ENCODE measurements at places on chromosomes 11 and 22.

- DNase-seq, result no peak
Observed at GRCh38 chr11:109062445-109062844, 359.5 kb upstream of the C11orf87 start.

- no peak for DNase-seq
Observed at GRCh38 chr11:2143799-2144543, 4.8 kb upstream of the IGF2 start.

DNA sequence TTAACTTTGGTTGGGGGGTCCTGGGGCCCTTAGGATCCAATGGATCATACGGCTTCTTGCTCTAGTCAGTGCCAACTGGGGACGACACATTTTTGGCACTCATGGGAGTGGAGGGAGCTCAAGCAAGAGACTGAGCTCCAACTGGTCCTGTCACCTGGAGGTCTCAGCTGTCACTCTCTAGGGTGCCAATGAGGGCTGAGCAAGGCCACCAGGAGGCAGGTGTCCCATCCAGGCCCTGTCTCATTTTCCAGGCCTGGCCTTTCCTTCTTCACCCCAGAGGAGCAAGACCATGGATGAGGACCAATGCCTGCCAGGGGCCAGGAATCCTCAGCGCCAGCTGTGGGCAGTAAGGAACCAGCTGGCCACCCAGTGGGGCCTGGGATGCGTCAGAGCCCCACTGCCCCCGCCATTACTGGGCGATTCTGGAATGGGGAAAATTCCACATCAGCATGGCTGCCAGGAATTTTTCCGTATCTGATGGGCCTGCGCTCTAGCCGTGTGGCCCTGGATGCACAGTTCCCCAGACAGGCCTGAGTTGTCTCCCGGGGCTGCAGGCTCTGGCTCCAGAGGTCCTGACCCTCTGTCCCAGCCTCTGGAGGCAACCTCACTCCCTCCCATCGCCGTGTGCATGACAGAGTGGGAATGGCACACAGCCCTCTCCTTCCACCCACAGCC lies 669 bp upstream of the GAL3ST1 start:
- DNase-seq, result no peak

DNA sequence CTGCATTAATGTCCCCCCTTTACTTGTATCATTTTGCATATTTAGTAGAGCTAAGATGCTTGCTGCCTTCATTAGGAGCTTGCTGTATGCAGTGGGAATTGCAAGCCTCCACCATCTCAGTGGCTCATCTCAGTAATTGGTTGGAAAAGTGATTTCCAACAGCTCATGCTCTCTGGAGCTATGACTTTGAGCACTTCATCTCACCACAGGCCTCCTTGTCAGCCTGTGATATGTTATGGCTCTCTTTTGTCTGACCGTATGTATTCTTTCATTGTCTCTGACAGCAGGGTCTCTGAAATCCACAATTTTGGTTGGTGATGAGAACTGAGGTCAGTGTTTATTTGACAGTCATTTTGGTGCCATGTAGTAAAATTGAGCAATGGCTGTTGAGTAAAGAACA lies 345.1 kb downstream of the FAT3 start:
- no peak for DNase-seq

DNA sequence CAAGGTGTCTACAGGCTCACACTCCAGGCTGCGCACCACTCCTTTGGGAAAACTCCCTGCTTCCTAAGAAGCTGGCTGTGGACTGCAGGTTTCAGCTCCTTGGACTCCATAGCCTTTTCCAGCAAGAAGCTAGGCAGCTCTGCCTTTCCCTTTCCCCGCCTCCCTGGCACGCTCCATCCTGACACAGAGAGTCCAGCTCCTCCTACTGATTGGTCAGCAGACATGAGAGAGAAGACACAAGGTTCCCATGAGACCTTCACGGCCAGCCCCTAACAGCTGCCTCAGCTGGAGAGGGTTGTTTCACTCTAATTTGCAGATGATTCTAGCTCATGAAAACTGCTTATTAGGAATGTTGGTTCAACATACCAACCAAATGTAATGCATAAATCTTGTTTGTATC lies 27.6 kb downstream of the TENM4 start:
- no peak for DNase-seq

DNA sequence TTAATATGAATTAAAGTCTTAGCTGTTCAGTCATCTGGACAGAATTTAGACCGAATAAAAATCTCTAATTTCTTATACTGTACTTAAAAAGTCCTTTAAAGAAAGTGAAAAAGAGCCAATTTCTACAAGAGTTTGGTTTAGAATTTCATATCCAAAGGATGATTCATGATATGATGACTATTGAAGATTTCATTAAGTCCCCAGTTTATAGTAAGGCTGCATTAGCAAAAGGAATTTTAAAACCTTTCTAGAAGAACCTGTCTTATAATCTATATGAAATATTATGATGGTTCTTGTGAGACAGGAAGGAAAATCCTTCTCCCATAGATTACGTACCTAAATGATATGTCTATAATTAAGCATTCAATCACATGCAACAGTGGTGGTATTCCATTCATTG lies 34.8 kb downstream of the TSG101 start:
- no peak for DNase-seq

DNA sequence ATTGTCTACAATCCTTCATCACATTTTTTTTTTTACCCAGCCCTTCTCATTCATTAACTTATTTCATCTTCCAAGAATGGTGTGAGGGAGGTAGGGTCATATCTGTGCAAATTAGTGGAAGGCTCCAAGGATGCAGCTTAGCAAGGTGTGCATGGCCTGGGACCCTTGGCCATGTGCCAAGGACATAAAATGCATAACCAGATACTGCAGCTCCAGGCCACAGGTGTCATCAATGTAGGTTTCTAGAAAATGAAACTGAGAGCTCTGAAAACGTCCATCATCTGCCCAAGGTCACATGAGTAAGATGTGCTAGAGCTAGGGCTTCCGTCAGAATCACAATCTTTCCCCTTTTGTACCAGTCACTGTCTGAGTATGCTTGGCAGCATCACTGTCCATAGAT lies 29.8 kb downstream of the ANKK1 start:
- no peak for DNase-seq

DNA sequence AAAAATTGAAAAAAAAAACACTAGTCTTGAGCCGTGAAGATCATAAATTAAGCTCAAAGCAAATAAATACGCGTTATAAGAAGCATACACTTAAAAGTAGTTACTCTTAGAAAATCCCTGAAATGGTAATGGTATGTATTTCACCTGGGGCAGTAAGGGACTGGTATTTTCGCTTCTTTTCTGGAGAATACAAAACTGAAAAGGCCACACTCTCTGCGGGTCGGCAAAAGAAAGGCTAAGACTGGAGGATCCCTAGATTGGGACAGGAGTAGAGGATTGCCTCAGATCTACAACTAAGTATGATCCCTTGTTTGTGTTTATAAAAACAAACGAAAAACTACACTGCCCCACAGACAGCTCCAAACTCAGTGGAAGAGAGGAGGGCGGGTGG lies 617 bp downstream of the TSG101 start:
- DNase-seq, result no peak

GRCh38 chr11:45368697-45369096 lies 82.6 kb upstream of the SYT13 start:
- no peak for DNase-seq

DNA sequence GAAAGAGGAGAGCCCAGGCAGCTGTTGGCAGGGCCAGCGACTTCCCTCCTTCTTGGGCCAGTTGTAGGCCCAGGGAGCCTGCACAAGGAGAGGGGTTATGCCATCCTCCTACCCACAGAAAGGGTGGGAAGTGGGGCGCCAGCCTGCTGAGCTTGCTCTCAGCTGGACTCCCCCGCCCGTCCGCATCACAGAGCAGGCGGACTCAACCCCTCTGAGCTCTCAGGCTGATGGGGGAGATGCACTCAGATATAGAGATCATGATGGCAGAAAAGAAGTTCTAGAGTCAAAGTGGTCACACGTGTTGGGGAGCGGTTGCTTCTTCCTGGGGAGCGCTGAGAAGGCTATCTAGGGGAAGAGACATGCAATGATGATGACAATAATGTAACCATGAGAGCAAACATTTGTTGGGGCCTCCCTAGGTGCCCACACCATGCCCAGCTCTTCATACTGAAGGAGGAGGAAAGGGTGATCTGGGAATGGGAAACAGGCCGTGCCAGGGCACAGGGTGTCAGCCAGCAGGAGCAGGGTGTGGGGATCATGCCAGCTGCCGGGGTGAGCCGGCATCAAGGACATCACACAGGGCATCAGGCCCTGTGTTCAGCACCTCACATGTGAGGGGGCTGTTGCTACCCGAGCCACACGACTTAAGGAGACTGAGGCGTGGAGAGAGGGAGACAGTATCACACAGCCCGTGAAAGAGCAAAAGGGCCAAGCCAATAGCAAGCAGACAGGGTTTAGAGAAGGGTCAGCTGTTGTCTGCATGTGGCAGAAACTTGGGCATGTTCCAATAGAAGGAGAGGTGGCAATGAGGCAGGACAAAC lies 7.7 kb downstream of the SLC35E4 start:
- no peak for DNase-seq

- no peak for DNase-seq
Observed at GRCh38 chr11:113876798-113877669, 1.7 kb upstream of the USP28 start.

DNA sequence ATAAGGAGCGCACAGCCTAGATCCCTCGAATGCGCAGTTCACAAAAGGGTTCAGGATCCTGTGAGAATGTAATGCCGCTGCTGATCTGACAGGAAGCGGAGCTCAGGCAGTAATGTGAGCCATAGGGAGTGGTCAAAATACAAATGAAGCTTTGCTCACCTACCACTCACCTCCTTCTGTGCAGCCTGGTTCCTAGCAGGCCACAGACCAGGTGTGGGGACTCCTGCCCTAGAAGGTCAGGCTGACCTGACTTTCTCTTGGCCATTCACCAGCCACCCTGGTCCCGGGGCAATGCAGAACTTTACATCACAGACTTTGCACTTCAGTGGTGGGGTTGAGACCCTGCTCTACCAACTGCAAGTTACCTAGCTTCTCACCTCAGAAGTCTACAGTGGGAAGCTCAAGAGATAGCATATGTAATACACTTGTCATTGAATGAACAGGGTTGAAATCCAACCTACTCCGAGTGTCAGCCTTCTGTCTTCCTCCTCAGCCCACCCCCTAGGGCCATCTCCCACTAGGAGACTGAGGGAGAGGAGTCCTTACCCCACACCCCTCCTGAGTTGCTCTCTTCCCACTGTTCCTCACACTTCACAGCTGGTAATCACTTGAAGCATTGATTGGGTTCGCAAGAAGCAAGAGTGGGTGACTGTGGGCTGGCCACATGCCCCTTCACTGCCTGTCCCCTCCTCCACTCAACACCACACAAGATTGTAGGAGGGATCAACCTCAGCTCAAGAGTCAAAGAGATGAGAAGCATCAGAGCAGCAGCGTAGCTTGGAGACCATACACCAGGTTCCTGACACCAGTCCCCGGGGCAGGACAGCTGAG lies 2.0 kb upstream of the KCNJ1 start:
- no peak for DNase-seq

GRCh38 chr11:567629-568292 lies 7.0 kb downstream of the RASSF7 start:
- no peak for DNase-seq

DNA sequence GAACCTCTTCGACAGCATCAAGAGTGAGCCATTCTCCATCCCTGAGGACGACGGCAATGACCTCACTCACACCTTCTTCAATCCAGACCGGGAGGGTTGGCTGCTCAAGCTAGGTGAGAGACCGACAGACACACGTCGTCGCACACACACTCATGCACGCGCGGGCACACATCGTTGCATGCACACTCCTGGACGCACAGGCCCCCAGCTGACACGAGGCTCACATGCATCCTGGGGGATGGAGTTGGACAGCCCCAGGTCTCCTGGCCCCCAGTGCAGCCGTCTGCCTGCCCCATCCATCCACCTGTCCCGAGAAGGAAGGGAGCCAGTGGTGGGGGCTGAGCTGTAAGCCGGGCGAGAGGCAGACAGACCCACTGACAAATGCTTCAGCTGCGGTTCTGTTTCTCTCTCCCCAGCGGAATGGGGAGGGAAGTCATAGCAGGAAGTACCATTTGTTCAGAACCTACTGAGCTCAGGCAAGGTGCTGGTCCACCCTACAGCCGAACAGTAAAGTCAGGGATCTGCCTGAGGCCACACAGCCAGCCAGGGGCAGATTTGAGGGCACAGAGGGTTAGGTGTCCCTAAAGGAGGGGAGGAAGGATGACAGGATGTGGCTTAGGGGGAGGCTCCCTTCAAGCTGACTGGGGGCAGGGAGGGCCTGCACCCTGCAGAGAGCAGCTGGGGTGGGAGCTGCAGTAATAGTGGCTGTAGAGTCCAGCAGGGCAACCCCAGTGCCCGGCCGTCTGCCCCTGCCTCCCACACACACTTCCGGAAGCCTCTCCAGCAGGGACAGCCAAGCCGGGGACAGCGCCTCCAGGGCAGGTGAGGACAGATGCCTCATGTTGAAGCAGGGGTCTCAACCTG lies 27.1 kb downstream of the CYTH4 start:
- DNase-seq, result no peak

DNA sequence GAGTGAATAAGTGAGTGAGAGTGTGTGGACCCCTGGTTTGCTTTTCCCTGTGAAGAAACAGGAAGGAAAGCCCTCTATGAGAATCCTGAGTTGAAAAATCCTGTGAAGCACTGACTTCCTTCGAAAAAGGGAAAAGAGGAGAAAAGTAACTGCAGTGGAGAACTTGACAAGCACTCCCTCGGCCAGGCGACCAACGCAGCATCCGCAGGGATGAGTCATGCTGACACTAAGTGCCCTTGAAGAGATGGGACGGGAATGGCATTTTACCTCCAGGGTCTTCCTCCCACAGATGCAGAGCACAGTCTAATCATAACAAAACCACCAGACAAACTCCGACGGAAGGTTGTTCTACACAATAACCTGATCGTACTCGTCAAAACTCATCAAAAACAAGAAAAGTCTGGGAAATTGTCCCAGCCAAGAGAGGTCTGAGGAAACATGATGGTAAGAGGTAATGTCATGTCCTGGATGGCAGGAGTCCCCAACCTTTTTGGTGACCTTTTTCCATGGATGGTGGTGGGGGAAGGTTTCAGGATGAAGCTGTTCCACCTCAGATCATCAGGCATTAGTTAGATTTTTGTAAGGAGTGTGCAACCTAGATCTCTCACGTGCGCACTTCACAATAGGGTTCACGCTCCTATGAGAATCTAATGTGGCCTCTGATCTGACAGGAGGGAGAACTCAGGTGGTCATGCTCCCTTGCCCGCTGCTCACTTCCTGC lies 132.2 kb upstream of the B3GAT1 start:
- DNase-seq, result no peak

DNA sequence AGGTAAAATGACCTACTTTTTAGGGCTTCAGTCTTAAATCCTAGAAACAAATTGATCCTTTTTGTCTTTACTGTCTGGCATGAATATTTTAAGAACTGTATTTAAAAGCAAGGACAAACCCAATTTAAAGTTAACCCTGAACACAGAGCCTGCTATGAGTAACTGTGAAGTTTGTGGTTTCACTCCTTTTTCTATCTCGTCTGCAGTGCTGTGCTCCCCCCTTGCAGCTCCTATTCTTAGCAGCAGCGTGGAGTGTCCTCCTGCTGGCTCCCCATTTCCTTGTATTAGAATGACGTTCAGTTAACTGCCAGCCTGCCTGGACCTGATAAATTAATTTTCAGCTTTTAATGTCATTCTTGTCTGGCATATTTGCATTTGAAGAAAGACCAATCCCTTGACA lies 40.0 kb upstream of the LRRC4C start:
- no peak for DNase-seq

All from memory B cell (primary cell).